Esophagus squamous epithelium (tissue), 5 donors: ENCODE measurements at places on chromosomes 2 and 18.

- no peak for DNase-seq
Measured at GRCh38 chr2:209209943-209210342, 213.9 kb upstream of the MAP2 start.

DNA sequence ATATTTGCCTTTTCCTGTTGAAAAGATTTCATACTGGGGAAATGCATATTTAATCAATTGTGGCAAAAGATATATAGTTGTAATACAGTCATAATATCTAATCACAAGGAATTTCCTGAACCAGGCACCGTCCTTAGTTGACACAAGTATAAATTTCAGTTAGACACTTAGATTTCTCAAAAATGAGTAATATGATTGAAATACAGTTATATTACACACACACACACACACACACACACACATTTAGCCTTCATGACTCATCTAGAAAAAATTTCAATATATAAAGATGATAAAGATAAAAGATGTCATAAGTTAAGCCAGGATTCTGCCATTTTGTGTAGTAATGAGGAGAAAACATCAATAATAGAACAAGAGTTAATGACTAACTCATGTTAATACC is 258.4 kb upstream of the ZNF804A start:
- no peak for DNase-seq

GRCh38 chr18:59383851-59384250 is 24.8 kb upstream of the LMAN1 start:
- DNase-seq: no peak

DNA sequence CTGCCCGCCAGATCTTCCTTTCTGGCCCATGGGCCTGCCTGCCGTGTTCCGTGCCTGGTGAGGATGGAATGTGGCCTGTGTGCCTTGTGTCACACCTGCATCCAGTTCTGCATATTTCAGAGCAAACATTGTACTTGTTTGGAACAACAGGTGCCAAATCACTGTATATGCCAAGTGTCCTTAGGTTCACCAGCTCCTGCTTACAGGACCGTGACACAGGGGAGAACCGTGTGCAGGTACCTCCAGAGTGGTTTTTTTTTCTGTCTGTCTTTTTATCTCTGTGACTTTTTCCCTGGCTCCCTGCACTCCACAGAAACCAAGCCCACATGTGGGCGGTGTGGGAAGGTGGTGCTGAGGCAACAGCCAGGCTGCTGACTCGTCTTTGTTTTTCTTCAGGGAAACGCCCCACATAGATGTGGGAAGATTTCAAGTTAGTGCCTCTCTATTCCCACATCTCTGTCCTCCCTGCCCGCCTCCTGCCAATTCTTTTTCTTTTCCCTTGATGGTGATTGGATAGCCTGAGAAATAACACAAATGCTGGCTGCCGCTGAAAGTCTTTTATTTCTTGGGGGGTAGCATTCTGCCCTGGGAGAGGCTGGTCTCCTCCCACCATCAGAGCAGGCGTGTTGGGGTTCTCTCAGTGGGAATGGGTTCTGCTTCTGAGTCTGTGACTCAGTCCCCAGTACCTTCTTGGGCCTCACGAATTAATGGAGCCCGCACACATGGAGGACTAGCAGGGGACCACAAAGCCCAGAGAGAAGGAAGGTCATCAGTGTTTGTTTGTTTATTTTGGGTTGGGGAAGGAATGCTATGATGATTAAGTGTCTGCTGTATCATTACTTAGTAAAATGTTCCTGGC is 21.4 kb downstream of the GRHL1 start:
- no peak for DNase-seq

- no peak for DNase-seq
Measured at GRCh38 chr2:42249887-42250286, 80.7 kb downstream of the EML4 start.

GRCh38 chr2:101179982-101180381 is 28.8 kb upstream of the TBC1D8 start:
- DNase-seq: no peak

GRCh38 chr2:205785507-205786260 is 103.4 kb downstream of the NRP2 start:
- DNase-seq: no peak

DNA sequence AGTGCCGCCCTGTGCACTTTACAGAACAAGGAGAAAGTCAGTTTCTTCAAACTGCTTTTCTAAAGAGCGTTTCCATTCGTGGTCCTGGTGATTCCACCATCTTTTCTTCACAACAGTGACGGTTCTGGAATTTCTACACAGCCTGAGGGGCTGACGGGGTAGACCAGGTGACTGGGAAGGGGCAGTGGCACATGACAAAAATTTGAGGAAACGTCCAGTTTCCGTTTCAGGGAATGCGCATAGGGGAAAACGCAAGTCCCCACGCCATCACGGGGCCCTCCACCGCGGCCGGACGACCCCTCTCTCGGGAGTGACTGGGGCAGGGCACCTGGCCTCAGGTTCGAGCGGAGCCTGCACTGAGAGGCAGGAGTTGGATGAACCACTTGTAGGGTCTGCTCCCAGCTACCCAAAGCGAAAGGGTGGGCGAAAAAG is 980 bp upstream of the SPTBN1 start:
- no peak for DNase-seq

DNA sequence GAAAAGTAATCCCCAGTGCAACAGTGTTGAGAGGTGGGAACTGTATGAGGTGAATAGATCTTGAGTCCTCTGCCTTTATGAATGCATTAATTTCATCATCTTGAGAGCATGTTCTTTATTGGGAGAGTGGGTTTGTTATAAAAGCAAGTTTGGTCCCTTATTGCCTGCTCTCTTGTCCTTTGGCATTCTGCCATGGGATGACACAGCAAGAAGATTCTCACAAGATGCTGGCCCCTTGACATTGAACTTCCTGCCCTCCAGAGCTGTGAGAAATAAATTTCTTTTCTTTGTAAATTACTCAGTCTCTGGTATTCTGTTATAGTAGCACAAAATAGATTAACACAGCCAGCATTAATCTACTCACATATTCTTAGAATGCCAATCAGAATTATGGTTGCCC is 108.6 kb downstream of the EHBP1 start:
- no peak for DNase-seq

DNA sequence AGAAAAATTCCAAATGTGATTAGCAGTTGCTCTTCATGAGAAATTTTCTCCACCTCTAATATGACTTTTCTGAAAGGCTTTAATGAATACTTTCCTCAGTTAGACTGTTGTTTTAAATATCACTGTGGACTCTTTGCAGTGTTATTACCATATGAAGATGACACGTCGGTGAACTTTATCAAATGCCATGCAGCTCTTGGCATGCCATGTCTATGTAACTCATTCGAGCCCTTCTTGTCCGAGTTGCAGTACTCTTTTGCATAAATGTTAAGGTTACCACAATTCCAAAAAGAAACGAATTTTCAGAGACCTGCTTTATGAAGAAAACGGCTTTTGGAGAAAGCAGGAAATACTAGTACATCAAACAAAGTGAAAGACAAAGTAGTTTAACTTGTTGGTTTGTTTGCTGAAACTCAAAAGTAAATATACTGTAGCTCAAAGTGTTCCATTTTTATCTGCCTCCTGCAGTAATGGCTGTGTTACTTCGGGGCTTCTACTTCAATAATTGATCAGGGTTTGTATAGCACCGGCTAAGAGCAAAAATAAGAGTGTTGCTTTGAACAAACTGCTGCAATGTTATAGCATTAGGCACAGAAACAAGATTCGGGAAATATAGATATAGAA is 204.1 kb downstream of the ARHGAP15 start:
- DNase-seq: no peak

DNA sequence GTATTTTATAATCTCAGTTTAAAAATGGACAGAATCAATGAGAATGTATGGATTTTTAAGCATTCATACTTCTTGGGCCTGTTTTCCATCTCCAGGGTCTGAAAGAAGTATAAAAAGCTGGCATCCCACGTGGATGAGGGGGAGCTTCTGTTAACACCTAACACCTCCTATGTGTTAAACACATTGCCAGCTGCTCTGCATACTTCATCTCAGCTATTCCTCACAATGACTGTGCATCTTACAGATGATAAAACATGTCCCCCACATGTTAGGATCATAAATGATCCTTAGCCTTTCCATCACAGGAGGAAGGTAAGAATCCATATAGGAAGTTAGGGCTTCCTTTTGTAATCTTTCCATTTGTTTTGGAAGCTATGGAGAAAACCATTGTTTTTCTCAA is 239.1 kb downstream of the AGPS start:
- DNase-seq: no peak

GRCh38 chr2:238560234-238560633 is 133.5 kb downstream of the ASB1 start:
- no peak for DNase-seq

DNA sequence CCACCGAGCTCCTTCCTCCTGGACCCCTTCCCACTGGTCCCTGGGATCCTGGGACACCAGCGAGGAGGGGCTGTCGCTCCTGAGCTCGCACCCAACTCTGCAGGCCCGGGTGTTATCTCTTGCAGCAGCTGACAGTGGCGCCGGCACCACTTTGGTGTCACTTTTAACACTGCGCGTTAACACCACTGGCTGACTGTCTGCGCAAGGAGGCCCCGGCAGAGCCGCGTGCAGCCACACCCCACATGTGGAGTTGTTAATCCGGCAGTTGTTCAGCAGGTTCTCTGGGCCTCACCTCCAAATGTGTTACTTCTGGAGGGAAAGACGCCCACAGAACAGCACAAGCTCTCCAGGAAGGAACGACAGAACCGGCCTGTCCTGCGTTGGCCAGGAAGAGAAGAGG is 155.0 kb upstream of the GLI2 start:
- DNase-seq: no peak

DNA sequence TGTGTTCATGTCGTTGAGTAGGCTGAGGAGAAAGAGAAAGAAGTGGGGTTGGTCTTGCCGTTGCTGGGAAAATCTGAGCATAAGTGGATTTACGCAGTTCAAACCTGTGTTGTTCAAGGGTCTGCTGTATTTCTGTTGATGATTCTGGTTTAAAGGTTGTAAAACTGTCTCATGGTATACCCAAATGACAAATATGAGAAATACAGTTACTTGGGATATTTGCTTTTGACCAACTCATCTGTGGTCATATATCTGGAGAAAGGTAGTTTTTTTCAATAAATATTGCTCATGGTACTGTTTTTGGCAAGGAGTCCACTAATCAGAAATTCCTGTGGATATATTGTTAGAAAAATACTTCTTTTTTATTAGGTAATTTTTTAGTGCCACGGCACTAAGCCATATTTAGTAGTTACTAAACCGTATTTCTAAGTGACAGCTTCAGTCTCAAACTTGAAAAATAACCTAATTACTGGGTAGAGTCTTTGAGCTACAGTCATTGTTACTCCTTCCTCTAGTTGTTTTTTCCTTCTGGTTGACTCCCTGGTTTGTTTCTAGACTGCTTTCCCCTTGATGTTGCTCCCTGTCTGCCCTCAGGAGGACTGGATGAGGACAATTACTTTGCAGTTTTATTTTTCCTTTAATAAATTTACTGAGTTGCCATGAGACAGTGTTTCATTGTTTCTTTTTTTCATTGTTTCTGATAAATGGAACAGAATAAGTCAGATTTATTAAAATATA is 31.5 kb downstream of the MOB4 start:
- DNase-seq: no peak

- DNase-seq: no peak
Measured at GRCh38 chr18:64037812-64038414, 68.0 kb downstream of the SERPINB8 start.

- no peak for DNase-seq
Measured at GRCh38 chr2:240431661-240432424, 3.6 kb upstream of the GPC1 start.

GRCh38 chr2:58918141-58918540 is 677.0 kb upstream of the FANCL start:
- DNase-seq: no peak
